ENCODE measurements at places on chromosomes 3 and 15.

- no peak for DNase-seq
Measured at GRCh38 chr15:69415381-69415780, 1.2 kb downstream of the KIF23 start.

DNA sequence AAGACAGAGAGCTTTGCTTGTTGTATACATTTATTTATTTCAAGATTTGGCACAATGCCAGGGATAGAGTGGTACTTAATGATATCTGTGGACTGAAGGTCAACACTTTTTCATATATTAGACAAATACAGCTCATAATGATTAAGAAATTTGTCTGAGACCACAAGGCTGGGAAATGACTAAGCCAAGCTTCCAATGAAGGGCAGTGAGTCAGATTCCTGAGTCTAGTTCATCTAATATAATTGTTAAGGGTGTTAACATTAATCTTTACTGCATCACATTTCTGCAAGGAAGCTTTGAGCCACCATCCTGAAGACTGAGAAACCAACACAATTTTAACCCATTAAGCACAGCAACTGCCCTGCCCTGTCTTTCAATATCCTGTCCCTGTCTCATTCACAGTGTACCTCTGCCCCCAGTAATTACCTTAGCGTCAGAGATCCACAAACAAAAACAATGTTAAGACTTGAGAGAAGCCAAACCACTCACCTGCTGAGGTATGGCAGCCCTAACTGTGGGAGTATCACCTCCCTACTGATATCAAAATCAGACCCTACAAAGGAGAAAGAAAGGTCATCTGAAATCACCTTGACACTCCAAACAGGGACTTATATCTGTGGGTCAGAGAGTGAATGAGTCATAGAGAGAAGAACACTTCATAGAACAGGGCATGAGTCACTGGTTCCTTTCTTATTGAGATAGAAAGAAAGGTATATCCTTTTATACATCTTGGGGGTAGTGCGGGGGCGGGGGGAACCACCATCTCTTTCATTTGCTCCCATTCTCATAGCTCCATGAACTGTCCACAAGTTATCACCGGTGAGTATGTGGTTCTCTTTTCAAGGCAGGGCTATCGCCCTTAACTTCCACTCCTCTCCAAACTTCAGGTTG, 74.7 kb downstream of the MAGI1 start:
- DNase-seq: no peak

DNA sequence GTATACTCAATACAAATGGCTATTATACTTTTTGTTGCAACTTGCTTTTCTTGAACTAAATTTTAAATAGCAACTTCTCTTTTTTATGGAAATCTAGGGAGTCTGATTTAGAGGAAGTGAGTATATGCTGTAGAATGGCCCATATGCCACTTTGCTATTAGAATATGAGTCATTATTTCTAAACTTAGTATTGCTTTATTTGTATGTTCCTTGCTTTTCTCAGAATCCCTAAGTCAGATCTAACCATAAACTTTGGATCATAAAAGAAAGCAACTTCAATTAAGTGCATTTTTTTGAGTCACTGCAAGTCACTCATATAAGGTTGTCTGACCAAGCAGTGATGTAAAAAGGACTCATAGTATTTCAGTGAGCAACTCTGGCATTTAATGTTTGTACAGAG, 17.5 kb upstream of the SPTSSB start:
- no peak for DNase-seq

- no peak for DNase-seq
Measured at GRCh38 chr3:170075441-170076091, 37.8 kb downstream of the GPR160 start.

DNA sequence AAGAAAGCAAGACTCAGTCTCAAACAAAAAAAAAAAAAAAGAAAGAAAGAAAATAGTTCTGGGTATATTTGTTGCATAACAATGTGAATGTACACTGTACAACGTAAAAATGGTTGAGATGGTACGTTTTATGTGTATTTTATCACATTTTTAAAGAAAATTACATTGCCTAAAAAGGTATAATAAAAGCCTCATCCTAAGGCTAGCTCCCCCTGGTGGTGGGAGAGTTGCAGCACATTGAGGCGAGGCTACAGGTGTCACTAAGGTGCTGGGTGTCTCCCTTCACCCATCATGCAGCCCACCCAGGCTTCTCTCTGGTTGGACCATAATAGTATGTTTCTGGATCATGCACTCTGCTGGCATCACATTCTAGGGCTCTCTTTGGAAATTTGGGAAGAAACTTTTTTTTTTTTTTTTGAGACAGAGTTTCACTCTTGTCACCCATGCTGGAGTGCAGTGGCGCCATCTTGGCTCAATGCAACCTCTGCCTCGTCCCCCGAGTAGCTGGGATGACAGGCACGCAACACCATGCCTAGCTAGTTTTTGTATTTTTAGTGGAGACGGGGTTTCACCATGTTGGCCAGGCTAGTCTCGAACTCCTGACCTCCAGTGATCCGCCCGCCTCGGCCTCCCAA, 12.4 kb upstream of the RAB11A start:
- DNase-seq: peak; percentile 72

GRCh38 chr15:84778194-84778593, 29.8 kb downstream of the ZNF592 start:
- no peak for DNase-seq

DNA sequence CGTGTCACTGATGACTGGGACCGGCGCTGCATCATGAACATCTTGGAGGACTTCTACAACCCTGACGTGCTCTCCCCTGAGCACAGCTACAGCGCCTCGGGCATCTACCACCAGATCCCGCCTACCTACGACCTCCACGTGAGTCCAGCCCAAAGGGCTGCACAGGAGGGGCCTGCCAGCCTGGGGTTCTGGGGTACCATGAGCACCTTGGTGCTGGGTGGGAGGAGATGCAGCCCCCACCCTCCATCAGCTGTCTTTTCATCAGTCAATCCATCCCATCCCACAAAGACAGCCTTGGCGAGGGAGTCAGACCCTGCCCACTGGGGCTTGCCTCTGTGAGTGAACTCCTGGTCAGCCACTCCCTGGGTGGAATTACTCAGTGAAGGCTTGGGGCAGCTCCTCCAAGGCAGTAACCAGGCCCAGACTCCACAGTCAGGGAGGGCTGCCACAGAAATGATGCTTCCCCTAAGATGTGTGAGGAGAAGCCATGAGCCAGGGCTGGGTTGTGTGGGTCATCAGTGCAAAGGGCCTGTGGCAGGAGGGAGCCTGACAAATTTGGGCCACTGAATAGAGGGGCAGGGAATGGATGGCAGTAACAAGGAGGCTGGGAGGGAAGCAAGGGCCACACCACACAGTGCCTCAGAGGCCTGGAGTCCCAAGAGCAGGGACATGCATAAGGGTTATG, 47.9 kb downstream of the SEMA3G start:
- no peak for DNase-seq

GRCh38 chr3:17820704-17821103, 78.3 kb upstream of the TBC1D5 start:
- no peak for DNase-seq

DNA sequence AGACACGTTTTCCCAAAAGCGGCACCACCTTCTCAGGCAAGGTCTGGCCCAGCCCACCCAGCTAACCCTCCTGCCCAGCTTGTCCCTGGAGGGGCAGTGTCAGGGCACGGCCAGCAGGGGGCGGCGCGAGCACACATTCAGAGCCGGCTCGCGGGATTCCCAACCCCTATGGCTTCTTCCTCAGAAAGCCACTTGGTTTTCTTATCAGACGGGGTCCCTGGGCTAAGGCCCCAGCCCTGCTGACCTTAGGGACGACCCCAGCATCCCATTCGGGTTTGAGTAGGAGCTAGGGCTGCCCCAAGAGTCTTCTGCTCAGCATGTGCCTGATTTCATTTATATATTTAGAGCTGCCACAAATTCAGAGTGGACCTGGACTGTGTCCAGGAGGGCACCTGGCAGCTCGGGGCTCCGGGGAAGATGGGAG, 14.5 kb downstream of the RLBP1 start:
- peak; percentile 85 for DNase-seq

GRCh38 chr3:175749981-175750380, 890.8 kb downstream of the NAALADL2 start:
- DNase-seq: no peak

DNA sequence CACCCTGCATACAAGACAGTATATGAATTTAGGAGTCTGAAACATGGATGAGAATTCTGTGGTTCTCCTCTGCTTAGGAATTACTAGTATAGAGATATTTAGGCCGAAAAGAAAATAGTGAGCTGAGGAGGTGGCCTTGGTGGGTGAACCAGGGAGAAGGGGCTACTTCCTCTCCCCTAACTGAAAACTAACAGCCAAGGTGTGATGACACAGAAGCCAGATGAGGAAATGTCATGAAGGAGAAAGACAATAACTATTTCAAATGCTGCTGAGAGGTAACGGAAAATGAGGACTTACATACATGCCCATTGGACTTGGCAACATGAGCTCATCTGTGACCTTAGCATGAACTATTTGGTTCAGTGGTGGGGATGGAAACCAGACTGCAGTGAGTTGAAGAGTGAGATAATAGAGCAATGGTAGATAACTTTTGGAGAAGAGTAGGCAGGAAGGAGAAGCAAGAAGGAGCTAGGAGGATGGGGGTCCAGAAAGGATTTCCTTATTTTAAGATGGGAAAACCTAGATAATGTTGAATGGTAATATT, 114.4 kb upstream of the TSPAN3 start:
- no peak for DNase-seq

DNA sequence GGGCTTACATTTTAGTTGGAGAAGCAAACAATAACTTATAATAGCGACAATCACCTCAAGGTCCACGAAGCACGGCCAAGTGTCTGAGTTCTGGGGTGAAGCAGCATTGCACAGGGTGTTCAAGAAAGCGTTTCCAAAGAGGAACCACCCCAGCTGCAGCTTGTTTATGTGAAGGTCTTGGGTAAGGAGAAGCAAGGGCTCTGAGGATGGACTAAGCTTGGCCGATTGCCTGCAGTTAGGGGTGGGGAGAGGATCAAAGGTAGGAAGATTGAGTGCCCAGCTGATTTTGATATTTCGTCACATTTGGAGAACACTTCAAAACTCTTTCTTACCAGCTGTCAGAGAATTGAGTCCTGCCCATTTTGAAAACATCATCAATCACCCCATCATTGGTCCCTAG, 321.6 kb upstream of the DNAJC19 start:
- no peak for DNase-seq

GRCh38 chr3:145639003-145639606, 521.9 kb downstream of the PLOD2 start:
- no peak for DNase-seq

DNA sequence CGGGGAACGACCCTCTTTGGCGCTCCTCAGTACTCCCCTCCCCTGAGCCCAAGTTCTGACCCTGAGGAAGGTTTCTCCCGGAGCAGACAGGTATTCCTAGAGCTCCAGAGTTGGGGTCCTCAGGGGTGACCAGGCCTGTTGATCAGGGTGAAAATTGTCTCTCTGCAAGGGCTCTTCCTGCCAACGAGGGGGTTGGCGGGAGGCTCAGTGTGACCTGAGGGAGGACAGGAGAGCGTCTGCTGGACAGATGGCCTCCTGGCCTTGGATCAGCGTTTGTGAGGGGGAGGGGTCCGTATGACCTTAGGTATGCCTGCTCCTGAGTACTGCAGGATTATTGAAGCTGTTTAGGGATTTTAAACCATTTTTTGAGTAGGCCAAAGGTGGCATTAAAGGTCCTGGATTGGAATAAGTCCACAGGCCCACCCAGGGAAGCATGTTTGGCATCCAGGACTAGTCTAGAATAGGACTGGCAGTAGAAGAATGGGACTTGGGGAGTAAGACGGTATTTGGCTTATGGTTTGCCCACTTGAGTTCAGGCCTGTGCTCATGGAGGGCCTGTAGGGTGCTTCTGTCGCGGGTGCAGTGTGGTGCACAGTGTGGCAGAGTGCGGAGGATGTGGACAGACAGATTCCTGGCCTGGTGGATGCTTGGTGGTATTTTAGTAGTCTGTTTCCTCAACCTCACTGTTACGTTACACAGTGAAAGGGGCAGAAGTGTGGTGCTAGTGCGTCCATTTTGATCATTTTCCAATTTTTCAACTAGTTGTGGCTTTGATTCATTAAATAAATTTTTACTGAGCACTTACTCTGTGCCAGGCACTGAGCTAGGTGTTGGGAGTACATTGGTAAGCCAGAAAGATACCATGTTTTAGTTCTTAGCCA, 959 bp downstream of the ZNF592 start:
- no peak for DNase-seq

- DNase-seq: no peak
Measured at GRCh38 chr3:67075295-67075694, 77.2 kb downstream of the KBTBD8 start.

DNA sequence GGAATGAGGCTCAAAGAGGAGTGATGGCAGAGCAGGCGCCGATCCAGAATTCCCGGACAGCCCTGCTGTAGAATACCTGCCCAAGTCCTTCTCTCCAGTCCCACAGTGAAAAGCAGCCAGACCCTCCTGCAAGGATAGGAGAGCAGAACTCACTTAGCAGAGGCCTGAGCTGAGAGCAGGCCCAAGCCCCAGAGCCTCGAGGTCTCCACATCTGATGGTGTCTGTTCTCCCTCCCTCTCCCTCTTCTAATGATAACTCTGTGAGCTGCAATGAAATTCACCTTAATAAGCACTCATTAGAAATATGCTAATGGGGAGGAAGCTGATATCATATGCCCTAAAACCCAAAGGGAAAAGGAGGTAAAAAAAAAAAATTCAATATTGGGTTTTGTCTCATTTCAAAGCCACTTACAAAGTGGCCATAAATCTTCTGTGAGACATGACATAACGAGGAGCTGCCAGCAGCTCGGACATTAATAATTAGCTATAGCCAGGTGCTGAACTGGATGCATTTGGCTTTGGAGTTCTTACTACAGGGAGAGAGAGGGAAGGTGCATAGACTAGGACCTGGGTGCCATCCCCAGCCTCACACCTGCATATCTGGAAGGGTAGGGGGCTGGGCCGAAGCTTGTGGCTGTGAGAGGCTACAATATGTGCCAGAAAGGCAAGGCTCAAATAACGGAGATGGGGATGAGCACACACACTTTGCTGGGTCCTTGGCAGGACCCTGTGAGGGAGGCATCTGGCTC, 108.4 kb downstream of the MEGF11 start:
- DNase-seq: no peak

- DNase-seq: peak; percentile 86
Measured at GRCh38 chr3:172138792-172139507, 99.6 kb downstream of the FNDC3B start.

GRCh38 chr3:8579096-8579495, 65.5 kb downstream of the SSUH2 start:
- DNase-seq: no peak

GRCh38 chr15:85312486-85312885, 67.9 kb upstream of the AKAP13 start:
- DNase-seq: no peak

- DNase-seq: no peak
Measured at GRCh38 chr15:62975515-62975914, 67.0 kb upstream of the TPM1 start.

- DNase-seq: no peak
Measured at GRCh38 chr15:42157981-42158765, 1.7 kb upstream of the PLA2G4F start.

- DNase-seq: no peak
Measured at GRCh38 chr3:127089486-127090145, 103.3 kb upstream of the PRR23E start.

- DNase-seq: no peak
Measured at GRCh38 chr3:89186456-89186855, 79.0 kb downstream of the EPHA3 start.
